Adipocyte (in vitro differentiated cells): ENCODE measurements at places on chromosomes 4 and X.

GRCh38 chr4:6119507-6120020 lies 80.8 kb downstream of the JAKMIP1 start:
- DNase-seq: no peak

DNA sequence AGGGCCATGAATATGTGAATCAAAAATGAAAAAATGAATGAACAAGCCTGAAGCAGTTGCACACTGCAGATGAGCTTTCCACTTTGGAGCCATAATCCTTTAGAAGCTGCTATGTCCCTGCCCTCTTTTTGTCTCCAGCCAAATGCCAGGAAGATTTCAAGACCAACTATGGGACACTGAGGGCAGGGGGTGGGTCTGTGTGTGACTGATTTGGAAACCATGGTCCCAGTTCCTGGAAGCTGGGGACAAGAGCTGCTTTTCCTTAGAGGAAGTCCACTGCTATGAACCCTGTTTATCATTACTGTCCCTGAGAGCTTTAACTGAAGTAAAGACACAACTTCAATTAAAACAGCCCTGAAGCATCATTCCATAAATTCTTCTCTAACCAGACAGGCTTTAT lies 153.9 kb upstream of the GPC4 start:
- peak; percentile 23 for DNase-seq

DNA sequence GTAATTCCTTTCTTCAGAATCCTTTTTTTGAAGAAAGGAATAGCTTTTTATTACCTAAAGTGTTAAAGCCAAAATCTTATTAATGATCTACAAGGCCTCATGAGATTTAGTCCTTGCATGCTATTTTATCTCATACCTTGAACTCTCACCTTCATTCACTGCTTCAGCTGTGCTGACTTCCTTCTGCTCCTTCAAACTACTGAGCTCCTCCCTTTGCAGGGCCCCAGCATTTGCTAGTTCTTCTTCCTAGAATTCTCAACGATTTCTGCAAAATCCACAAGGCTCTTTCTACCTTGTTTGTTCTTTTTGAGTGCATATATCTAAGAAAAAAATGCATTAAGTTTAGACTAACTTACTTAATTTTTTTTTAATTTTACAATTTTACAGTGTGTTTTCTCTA lies 619.5 kb downstream of the EPHA5 start:
- DNase-seq: no peak

GRCh38 chr4:139574641-139575040 lies 18.6 kb upstream of the SETD7 start:
- DNase-seq: no peak

DNA sequence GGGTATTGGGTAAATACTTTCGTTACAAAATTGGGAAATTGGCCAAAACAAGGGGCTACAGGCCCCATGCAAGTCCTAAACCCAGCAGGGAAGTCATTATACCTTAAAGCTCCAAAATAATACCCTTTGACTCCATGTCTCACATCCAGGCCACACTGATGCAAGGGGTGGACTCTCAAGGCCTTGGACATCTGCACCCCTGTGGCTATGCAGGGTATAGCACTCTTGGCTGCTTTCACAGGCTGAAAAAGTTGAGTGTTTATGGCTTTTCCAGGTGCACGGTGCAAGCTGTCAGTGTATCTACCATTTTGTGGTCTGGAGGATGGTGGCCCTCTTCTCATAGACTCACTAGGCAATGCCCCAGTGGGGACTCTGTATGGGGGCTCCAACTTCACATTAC lies 326.5 kb downstream of the TEX13C start:
- DNase-seq: no peak

DNA sequence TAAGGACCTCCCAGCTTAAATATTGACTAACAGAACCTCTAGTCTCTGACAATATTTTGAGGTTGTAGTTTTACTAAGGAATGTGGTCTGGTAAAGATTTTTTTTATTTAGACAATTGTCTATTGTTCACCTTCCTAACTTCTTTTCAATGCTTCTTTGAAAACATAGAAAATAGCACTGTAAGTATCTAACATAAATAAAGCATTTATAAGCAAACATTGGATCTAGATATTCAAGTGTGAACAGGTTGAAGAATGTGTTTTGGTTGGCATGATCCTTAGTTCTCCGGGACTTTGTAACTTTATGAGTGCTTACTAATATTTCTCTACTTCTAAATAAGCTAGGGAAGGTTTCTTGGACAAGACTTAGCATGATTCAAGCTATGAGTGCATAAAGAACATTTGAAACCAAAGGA lies 285.4 kb upstream of the ARSJ start:
- no peak for DNase-seq

DNA sequence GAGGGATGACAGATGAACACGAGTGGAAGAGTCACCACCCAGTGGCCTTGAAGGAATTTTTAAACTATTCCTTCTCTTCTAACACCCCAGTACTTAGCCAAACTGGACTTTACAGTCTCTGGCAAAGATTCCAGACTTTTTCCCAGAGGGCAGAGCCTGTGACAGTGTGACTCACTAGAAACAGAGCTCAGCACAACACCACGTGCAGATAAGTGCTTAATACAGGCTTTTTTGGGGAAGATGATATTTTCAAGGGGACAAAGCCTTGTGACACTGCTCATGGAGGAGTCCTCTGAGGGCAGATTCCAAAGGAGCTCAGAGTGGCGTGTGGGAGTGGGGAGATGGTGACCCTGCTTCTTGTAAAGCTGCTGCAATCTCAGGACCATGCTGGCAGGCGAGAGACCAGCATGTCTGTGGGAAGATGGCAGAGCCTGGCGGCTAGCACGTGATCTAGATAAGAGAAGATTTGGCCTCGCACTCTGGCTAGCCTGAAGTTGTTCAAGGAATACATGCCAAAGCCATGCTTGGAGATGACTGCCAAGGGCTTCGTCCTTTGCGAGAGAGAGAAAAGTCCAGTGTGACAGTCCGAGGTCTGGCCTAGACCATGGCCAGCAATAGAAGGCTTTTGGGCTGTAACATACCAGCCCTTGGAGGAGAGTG lies 2.4 kb downstream of the RAB33A start:
- DNase-seq: peak; percentile 66

GRCh38 chr4:181796502-181796901 lies 446.7 kb upstream of the TENM3 start:
- no peak for DNase-seq
